HuH-7 (cell line): ENCODE measurements at places on chromosomes 13 and 19.

GRCh38 chr13:106523576-106523975 is 11.9 kb downstream of the EFNB2 start:
- no peak for DNase-seq

DNA sequence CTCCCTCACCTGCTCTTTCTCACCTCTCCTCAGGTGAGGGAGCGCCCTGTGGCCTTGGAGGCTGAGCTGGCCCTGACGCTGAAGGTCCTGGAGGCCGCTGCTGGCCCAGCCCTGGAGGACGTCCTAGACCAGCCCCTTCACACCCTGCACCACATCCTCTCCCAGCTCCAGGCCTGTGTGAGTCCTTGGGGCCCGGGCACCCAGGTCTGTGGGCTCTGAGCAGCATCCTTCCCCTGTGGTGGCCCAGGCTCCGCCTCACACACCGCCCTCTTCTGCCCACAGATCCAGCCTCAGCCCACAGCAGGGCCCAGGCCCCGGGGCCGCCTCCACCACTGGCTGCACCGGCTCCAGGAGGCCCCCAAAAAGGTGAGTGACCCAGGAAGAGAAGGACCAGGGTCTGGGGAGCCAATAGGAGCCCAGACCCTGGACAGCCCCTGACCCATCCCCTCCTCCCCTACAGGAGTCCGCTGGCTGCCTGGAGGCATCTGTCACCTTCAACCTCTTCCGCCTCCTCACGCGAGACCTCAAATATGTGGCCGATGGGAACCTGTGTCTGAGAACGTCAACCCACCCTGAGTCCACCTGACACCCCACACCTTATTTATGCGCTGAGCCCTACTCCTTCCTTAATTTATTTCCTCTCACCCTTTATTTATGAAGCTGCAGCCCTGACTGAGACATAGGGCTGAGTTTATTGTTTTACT is 1.9 kb downstream of the IFNL1 start:
- DNase-seq: no peak

GRCh38 chr13:39095500-39095899 is 57.2 kb downstream of the NHLRC3 start:
- no peak for DNase-seq

DNA sequence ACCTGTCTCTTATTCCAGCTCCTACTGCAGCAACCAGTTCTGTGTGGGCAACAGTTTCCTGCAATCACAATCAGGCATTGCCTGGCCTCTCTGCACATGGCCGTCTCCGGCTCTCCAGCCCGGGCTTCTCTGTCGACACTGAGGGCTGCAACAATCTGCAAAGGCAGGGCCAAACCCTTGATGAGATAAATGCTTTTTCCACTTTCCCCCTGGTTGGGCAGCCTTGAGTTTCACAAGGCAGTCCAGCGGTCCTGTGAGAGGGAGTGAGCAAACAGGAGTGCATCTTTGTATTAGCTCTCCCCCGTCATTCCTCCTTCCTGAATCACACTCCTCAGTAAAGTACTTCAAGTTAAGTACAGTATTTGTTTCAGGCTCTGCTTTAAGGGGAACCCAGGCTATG is 40.7 kb upstream of the VWA8 start:
- DNase-seq: no peak

- DNase-seq: no peak
Observed at GRCh38 chr13:112877976-112878955, 90.7 kb upstream of the MCF2L start.

DNA sequence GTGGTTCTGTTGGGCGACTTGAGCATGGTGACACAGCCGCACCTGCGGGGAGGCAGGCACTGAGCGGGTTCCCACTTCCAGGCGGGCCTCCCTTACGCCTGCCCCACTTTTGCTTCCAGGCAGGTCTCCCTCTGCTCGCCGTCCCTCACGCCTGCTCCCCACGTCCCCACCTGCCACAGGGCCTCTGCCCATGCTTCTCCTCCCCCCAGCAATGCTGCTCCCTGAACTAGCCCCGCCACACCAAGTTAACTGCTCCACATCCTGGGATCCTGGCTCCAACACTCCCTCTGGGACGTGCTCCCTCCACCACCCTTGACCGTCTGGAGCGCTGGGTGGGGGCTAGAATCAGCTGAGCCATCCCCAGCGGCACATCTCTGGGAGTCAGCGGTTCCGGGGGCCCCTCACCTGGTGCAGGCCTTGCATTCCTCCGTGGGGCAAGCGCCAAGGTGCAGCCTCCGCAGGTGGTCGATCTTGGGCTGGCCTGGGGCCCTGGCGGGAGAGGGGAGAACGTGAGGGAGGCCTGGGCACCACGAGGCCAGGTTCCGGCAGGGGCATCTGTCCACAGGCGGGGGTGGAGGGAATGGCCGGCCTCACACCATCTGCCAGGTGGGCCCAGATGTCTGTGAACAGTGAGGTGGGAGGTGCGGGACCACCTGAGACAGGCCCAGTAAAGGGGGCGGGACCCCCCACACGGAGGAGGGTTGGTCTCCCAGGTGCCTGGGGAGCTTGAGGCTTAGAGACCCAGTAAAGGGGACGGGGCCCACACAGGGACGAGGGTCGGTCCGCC is 9.2 kb downstream of the CFD start:
- DNase-seq: no peak
